NCI-H524 treated with DMSO at 0.1 percent for 48 hours (cell line): ENCODE measurements at places on chromosomes 2 and 18.
A peak's percentile ranks its signal among the peaks of the same experiment; 100 is the strongest.

GRCh38 chr2:669323-669722, 7.9 kb downstream of the TMEM18 start:
- DNase-seq = no peak

- DNase-seq = no peak
Measured at GRCh38 chr2:205687641-205687956, 5.3 kb downstream of the NRP2 start.

DNA sequence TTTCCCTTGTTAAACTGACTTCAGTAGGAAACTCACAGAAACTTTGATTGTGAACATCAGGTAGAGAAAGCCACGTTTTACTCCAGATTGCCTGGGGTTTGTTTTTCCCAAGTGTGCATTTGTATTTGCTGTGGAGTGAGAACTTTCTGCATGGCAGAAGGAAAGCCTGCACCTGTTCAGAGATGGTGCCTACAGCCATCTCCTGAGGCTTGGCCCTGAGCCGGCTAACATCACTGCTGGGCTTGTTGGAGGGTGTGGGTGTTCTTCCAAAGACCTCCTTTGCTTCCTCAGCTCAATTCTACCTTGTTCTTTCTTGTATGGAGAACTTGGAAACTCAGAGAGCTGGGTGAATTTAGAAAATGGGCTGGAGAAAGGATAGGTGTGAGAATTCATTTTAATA, 16.1 kb downstream of the KCNS3 start:
- DNase-seq = no peak

GRCh38 chr18:5771343-5771742, 124.0 kb downstream of the TMEM200C start:
- no peak for DNase-seq

DNA sequence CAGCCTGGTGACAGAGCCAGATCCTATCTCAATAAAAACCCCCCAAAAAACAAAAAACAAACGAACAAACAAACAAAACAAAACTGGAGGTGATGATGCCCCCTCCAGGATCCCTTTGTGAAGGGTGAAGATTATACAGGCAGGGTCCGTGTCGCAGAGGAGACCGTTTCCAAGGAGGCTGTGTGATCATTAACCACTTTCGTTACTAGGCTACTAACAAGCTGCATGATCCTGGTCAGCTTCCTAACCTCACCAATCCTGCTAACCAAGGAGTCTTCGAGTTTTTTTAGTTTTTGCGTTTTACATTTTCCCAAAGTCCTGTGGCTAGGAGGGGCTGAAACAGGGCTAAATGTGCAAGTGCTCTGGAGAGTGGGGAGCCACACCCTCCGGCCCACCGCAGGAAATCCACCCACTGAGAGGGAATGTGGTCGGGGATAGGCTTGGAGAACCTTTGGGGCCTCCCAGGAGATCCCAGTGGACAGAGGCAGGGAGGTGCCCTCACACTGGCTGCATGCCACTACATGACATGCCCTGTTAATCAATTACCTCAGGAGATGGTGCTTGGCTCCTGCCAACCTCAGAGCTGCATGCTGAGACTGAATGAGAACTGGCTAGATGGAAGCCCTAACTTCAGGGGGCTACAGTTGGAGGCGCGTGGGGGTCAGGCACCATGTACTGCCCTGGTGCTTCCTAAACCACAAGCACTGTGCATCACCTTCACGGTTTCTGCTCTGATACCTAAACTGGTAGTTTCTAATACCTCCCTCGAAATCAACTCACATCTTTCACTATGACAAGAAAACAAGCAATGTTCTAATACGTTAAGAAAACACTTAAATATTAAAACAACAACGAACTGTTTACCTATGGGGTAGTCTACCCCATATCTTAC, 67.5 kb upstream of the RGPD5 start:
- no peak for DNase-seq

- DNase-seq = peak; percentile 62
Measured at GRCh38 chr2:98880266-98881152, 55.5 kb downstream of the CRACDL start.

DNA sequence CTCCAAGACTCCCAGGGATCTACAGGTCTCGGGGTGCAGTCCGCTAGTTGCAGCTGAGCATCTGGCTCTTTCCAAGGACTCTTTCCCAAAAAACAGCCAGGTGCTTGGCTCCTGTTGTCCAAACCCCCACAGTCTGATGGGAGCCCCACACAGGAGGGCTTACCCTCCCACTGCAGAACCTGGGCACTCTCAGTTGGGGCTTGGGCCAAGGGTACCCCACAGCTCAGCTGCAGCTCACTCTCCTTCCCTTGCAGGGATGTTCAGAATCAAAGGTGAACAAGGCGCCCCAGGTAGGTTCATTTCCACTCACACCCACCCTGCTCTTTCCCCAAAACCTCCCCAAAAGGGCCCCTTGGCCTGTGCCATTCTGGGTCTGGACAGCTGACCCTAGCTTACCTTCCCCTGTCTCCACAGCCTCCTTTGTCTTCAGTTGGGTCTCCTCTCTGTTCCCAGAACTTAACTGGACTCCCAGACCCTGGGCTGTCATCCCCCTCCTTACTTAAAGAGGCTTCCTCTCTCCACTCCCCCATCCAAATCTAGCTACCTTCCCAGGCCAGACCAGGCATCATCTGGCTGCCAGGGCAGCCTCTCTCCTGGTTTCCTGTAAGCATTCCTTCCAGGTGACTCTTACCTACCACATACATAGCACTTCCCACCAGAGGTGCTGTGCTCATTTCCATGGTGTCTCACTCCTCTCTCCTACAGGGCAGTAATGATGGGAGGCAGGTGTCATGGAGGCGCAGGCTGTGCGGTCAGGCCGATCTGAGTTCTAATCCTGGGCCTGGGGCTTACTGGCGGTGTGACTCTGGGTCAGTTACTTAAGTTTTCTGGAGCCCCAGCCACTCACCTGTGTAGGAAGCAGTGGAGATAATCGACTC, 29.5 kb downstream of the MARCO start:
- DNase-seq = no peak

DNA sequence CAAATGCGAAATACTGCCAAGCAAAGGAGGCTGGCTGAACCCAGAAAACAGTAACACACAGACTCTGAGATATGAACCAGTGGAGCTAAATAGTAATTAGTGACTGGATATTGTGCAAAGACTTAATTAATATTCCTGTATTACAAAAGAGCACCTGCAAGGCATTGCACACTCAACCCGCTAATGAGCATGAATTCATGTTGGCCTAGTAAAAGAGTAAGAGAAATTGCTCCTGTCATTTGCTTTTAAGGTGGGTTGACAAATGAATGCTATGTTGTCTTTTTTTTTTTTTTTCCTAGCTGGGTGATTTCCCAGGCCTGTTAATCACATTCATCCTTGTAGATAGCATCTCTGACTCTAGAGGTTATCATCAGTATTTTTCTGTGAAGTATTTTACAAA, 87.0 kb upstream of the CERS6 start:
- no peak for DNase-seq

- DNase-seq = no peak
Measured at GRCh38 chr18:36265015-36265414, 32.5 kb upstream of the FHOD3 start.

DNA sequence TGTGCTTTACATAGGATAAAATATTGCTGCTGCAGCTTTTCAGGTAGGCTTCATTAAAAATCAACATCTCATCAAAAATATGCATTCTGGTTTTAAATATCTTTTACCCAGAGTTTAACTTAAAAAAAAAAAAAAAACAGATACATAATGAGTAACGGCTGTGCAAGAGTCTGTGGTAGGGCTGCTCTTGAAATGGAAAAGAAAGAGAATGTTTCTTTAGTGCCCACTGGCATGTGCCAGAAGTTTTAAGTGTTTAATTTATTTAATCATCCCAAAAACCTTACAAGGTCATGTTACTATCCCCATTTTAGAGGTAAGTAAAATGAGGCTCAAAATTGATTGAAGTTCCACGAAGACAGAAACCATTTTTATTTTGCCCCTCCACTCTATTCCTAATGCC, 92.1 kb downstream of the SLC8A1 start:
- DNase-seq = no peak

GRCh38 chr18:74310411-74310810, 5.2 kb upstream of the C18orf63 start:
- DNase-seq = no peak

DNA sequence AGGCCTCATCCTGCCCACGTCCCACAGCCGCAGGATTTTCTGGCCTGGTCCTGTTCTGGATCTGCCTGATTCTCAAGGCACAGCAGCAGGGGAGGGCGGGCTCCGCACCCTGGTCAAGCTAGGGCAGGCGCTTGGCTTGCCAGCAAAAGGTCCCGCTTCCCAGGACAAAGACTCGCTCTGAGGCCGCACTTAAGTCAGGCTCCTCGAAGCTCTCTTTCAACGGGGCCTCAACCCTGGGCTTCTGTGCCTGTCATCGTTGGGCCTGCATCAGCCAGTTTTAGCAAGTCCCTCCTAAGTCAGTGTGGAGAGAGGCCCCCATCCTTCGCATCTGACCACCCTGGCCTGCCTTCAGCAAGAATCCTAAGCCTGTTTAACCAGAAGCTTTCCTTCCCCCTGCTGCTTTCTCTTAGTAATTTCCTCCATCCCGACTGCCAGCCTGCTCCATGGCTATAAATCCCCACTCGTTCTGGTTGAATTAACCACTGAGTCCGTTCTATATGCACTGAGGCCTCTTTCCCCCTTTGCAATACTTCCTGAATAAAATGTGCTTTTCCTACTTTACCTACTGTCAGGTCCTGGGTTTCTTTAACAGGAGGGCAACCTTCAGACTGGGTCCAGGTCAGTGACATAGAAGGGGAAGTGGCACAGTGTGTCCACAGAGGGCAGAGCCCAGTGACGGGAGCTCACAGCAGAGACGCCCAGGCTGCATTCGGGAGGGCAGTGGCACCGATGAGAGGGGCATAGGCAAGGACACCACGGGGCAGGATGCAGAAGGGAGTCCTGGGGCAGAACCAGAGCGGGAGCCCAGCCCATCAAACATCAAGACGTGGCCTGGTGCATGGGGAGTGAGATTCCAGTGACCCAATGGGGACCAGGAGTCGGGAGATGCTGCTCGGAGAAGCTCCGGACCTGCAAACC, 62.7 kb downstream of the SP110 start:
- no peak for DNase-seq

- DNase-seq = peak; percentile 17
Measured at GRCh38 chr18:21167641-21168377, 56.2 kb upstream of the ROCK1 start.

DNA sequence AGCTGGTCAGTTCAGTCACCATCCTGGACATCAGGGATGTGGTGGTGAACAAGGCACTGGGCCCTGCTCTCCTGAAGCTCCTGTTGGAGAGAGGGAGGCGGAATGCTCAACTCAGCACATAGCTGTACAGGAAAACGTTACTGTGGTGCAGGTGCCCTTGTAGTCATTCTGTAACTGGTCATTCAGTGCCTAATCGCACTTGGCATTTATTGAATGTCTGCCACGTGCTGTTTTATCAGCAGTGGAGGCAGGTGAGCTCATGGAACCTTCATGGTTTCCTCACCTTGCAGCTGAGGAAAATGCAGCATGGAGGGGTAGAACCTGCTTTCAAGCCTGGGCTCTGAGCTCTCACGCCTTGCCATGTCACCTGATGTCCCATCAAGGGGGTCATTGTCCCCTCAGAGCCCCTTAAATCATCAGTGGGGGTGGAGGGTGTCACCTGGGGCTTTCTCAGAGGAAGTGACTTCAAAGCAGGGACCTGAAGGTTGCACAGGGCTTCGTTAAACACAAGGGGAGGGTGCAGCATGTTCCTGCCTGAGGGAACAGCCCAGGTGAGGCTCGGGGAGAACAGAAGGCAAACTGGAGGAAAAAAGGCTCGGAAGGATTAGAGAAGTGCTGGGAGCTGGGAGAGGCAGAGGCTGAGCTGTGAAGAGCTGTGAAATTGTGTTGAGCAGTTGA, 56.0 kb upstream of the RPL31 start:
- no peak for DNase-seq

DNA sequence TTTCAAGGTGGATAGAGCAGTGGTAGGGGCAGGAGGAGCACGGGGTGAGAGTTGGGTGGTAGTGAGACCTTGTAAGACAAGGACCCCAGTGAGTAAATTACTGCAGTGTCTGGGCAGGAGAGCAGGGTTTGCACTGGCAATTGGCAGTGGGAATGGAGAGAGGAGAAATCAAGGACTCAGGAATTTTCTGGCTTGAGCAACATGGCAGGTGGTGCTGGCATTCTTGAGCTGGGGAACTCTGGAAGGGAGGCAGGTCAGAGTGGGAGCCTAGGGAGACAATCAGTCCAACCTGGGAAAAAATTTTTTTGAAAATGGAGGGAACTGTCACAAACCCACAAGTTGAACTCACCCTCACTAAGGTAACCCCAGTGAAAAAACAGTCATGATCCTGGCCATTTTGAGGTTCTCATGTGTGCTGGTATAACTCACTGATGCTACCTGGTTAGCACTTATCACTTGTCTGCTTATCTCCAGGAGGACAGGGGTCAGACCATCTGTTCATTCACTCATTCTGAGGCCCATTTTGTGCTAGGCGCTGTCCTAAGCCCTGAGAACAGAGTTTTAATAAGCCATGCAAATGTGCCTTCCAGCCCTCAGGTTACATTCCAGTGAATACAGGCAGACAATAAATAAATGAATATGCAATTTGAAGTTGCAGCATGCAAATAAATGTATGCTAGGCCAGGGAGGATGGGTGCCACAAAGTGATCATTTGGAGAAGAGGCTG, 92.2 kb upstream of the SEC11C start:
- peak; percentile 29 for DNase-seq

GRCh38 chr18:78784861-78785260, 194.8 kb upstream of the SALL3 start:
- no peak for DNase-seq

DNA sequence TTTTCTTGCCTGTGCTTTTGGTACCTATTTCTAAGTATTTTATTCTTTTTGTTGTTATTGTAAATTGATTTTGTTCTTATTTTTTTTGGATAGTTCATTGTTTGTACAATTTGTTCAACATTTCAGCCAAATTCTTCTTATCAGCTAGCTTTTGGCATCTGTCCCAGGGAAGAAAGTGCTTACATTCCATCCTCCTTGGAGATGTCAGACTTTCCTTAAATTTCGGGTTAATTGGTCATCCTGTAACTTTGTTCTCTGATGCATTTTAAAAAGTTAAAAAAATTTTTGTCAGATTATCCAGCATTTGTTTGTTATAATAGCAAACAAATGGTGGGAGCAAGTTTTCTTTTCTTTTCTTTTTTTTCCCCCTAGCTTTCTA, 60.3 kb downstream of the PTH2R start:
- DNase-seq = no peak

GRCh38 chr2:228942856-228943255, 328.2 kb downstream of the PID1 start:
- DNase-seq = no peak

DNA sequence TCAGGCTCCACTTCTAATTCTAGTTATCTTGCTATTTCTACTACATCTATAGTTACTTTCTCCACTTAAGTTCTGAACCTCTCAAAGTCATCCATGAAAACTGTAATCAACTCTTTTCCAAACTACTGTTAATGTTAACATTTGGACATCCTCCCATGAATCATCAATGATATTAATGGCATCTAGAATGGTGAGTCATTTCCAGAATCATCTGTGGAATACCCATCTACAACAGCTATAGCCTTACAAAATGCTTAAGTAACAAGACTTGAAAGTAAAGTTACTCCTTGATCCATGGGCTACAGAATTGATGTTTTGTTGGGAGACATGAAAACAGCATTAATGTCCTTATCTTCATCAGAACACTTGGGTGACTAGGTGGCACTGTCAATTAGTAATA, 35.4 kb downstream of the BARD1 start:
- no peak for DNase-seq
